ENCODE measurements at places on chromosomes 16 and 17.

DNA sequence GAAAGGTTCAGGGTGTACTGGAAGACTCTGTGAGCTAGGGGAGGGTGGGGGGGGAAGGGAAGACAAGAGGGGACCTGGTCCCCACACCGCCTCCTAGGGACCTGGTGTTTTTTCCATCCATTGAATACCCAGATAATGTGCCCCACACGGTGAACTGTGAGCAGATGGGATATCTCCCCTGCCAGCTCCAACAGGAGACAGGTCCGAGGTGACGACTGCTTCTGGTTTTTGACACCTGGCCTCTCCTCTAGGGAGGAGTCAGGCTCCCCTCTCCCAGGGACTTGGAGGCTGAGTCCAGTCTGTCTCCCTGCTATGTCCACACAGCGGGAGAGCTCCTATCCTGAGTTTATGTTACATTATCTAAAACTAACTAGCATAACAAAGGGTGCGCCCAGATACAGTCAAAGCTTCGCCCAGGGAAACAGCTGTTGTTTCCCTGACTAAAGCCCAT is 1.8 kb downstream of the MARVELD3 start:
- no peak for DNase-seq

DNA sequence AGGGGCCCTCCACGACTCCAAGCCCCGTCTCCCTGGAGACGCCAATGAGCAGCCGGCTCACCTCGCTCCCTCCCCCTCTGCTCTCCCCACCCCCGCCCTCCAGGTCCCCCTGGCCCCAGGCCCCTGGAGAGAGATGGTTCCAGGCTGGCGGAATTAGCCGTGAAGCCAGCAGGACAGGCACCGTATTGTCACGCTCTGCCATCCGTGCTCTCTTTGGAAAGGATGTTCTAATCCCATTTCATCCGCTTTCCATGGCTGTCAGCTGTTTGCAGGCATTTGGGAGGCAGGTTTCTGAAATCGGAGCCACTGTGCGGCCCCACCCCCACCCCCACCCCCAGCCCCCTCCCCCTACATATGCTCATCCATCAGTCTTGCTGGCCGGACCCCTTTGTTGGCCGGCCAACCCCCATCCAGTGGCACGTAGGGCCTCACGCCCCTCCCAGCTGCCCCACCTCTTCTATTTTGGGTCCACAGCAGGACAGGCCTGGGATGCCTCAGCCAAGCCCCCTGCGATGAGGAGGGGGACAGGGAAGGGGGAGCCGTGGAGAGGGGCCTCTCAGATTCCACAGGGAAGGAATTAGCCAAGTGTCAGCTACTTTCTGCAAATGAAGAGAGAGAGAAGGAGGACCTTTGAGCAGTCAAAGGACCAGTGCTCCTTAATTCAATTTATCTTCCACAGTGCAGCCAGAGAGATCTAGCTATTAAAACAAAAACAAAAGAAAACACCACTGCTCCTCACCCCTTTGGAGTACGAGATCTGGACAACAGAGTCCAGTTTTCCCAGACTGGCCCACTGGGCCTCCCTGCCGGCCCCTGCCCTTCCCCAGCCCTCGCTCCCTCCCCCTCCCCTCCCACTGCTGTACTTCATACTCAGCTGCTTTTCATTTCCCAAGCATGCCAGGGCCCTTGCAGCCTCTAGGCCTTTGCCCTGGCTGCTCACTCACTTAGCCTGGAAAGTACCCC is 30.7 kb downstream of the SDK2 start:
- DNase-seq: no peak

GRCh38 chr17:1414001-1414574 is 14.1 kb upstream of the YWHAE start:
- no peak for DNase-seq

GRCh38 chr16:8614435-8615029 is 7.0 kb upstream of the METTL22 start:
- no peak for DNase-seq

DNA sequence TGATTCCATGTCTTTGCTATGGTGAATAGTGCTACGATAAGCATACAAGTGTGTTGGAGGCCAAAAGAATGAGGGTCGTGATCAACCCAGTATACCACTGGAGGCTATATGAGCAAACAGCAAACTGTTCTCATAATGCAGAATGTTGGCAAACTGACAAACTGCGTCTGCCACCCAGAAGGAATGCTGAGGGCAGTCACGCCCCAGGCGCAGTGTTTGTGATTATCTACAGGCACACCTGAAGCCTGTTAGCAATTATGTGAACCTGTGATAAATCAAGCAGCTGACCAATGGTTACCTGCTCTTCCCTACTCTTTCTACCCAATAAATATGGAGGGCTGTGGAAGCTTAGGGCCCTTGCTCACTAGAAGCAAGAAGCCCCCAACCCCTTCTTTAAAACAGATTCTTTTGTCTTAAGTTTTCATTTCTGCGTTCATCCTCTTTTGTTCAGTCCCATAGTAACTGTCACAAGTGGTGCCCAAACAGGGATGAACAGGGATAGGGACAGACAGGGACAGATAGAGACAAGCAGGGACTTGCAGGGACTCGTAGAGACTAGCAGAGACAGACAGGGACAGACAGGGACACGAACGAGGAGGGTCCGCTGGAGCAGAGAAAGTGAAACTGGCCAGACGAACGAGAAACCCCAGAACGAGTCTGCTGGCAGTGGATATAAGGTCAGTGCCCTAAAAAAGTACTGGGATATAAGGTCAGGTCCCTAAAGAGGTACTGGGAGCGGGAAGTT is 25.1 kb downstream of the CD300LG start:
- DNase-seq: no peak

DNA sequence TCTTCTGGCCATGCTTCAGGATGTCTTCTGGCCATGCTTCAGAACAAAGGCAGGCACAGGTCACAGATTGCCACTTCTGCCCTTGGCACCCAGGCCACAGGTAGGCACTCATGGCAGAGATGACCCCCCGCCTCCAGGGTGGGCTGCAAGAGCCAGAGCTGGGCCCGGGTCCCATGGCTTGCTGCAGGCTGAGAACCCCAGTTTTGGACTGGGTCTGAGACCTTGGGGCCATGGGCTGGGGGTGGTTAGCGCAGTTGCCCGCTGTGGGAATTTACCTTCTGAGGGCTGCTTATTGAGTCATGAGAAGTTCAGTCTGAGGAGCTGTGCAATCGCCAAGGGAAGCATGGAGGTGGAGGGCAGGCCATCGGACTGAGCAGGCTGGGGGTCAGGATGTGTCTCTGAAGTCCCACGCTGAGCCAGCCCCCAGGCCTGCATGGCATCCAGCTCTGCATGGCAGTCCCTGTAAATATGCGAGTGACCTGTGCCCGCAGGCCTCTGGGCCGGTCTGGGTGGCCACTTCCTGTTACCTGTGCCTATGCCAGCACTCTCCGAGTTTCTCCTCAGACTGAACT is 1.7 kb downstream of the ANKRD13B start:
- DNase-seq: no peak
